Pons (tissue), 1 donor: ENCODE measurements at places on chromosomes 2 and 18.

DNA sequence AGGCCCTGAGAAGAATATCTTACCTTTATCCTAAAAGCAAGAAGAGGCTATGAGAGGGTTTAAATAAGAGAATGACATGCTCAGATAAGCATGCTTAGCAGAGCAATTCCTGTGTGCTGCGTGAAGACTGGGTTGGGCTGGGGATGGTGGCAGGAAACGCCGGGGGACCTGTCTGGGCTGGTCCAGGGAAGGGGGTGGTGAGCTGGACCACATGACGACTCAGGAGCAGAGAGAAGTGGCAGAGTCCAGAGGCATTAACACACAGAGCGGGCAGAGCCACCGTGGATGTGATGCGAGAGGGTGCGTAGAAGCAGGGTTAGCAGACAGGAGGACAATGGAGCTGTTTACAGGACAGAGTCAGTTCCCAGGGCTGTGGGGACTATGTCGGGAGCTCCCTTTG lies 84.5 kb downstream of the ZBTB7C start:
- DNase-seq, result no peak

DNA sequence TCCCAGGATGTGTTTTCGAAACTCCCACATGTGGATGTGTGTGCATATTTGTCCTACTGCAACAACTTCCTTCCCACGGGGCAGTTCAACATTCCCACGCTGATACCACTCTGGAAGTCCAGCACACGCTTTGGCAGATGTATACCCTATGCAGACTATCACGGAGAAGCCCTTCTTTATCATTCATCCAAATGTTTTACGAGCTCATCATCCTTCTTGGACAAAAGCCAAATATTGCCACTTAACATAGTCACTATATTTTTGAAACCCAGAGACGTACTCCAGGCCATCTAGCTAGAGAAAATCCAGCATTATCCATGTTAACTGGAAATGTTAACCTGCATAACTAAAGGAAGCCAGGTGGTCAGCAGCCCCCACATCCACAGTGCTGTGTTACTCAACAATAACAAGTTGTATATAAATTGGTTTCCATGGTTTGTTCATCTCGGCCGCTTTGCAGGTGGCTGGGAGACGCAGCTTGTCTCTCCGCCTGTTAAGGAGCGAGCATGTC lies 131.5 kb downstream of the ZNF532 start:
- DNase-seq, result no peak

- DNase-seq, result no peak
Observed at GRCh38 chr18:72742002-72742401, 125.8 kb downstream of the NETO1 start.

GRCh38 chr2:54768772-54769428 lies 45.4 kb downstream of the EML6 start:
- DNase-seq, result no peak

DNA sequence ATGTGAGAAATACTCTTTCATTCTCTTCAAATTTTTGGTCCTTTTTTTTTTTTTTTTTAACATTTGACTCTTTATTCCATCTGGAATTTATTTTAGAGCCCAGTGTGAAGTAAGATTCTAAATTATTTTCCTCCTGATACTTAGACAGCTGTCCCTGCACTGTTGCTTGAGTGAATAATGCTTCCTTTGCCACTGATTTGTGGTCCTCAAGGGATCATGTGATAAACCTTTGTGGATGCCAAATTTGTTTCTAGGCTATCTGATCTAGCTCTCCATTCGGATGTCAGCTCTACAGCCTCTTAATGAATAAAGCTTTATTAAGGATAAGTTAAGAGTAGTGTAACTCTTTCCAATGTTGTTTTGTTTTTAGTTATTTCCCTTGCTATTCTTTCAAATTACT lies 142.3 kb downstream of the SMAD7 start:
- peak; percentile 41 for DNase-seq

- DNase-seq, result peak; percentile 79
Observed at GRCh38 chr2:179410552-179411356, 146.1 kb upstream of the SESTD1 start.

DNA sequence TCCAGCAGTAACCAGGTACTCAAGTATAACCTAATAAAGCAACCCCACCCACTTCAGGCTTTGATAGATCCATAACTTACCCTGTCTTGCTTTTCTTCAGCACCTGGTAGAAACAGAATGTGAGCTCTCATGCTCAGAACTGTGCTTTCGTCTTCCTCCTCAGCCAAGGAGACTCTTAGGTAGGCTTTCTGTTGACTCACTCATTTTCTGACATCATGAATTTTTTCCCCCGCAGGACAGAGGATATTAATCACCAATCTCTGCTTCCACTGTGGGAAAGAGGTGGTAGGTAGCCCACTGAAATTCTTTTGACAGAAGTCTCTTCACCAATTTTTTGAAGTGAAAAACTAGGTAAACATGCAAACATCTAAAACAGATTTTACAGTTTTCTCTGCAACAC lies 241.2 kb upstream of the KCNJ3 start:
- no peak for DNase-seq

DNA sequence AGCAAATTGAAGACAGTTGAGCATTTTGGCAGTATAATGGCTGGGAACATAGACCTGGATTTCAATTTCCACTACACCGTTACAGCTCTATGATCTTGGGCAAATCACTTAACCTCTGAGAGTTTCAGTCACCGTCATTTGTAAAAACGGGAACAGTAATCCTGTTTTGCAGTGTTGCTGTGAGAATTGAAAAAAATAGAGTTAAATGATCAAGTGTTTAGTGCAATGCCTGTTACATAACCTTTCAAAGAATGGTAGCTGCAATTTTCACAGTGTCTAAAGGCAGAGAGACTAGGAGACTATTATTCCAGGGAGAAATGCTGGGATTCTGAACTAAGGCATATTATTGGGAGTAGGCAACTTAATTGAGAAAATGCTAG lies 2.0 kb downstream of the AGPS start:
- DNase-seq, result no peak

DNA sequence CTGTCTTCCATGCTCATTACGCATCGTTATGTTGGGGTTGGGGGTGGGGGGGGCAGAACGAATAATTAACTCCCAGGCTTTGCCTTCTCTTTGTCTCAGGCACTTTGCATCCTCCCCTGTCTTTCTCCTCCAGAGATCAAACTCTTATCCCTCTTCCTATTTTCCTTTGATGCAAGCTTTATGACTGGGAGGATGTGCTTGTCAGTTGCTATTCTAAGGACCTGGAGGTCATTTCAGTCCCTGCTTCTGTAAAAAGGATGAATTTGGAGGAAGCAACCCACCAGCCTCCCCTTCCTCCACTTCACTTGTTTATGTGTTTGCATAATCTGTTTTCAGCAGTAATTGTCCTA lies 87.5 kb downstream of the ZCCHC2 start:
- DNase-seq, result no peak

- DNase-seq, result no peak
Observed at GRCh38 chr2:56519806-56520205, 336.0 kb downstream of the CCDC85A start.

DNA sequence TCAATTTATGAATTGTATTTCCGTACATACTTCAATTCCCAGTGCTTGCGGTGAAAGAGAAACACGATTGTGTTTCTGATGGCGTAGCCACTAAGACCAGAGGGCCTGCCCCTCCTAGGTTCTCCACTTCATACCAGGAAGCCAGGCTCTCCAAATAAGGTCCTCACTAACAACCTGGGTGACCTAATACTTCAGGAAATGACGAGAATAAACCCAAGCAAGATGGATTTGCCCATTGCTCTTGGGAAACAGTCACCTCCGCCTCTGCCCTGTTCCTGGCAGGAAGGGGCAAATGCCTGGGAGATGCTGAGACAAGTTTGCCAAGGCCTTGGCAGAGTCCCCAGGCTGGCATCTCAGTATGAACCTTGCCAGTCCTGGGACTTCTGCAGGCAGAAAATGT lies 41.8 kb downstream of the TTC32 start:
- DNase-seq, result peak; percentile 24

DNA sequence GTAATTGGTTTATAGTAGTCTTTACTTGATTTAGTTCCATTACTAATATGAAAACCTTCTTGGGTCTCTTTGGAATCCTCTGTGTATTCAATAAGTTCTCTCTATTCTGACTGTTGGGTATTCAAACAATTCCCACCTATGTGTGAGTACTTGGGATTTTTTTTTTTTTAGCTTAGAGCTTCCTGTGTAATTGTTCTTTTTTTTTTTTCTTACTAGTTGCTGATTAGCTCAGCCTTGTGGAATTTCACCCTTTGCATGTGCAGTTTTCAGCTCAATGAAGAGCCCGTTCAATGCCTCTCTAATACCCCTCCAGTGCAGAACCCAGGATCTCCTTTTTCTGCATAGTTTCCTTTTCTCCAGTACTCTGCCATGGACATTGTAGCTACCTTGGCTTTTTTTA lies 339.1 kb upstream of the GALNT5 start:
- no peak for DNase-seq

- DNase-seq, result peak; percentile 95
Observed at GRCh38 chr2:43226558-43226954, at the start of gene ZFP36L2. Gene ZFP36L2 (minus strand): TSS chr2:43226606. CDS start chr2:43226315, 291 bp downstream.

GRCh38 chr2:29097569-29097968 lies 17.6 kb upstream of the CLIP4 start:
- DNase-seq, result no peak

- DNase-seq, result no peak
Observed at GRCh38 chr2:28909655-28910353, 15.3 kb downstream of the WDR43 start.

DNA sequence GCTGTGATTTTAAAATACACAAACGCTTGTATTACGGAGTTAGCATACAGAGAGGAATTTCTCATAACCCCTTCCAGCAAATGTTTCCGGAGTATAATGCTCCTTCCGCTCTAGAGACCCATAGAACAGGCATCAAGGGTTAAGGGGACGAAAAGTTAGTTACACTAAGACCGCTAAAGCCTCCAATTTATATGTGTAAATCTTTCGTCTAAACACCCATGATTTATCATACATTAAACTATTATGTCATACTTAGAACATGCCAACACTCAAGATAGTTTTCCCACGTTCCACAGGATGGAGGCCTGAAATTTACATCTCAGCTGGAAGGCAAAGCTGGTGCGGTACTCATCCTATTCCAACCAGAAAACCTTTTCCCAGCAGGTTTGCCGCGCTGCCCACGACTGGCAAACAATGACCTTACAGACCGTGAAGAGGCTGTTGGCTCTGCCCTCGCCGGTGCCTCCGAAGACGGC lies 650 bp downstream of the ORMDL1 start:
- peak; percentile 56 for DNase-seq

DNA sequence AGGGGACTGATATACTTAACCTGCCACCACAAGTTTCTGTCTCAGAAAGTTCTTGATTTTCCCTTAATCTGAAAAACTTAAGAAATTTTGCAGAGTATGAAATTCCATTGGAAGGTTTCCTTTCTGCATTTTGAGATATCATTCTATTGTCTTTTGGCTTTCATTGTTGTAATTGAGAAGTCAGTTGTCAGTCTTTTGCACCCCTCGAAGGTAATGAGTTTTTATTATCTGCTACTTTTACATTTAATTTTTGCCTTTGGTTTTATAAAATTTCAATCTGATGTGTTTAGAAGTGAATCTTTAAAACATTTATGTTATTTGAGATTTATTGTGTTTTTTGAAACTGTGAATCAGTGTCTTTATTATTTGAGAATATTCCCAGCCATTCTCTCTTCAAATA lies 4.8 kb upstream of the IL36A start:
- DNase-seq, result no peak

DNA sequence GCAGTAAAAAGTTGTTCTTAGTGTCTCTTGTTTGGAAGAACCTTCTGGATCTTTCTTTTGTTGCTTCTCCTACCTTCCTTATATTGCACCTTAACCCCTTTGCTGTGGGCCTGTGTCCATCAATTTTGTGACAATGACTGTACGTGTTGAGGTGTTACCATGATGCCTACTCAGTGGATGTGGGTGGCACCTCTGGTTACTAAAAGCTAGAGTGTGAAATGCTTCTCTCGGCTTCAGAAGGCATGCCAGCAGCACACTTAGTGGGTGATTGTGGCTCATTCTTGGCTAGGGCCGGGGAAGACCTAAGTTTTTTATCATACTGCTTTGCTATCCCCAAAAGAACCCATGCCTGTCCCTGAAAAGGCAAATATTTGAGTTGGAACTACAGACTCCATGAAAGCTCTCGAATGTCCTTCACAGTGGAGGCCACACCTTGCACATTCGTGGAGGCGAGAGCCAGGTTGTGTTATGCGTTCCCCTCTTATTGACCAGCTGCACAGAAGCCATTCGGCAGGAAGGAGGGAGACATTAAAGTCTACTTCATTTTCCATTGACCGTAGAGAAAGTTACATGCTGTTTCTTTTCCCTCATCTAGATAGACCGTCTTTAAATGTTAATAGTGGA lies 513.2 kb upstream of the RAB12 start:
- DNase-seq, result no peak

GRCh38 chr2:16114070-16114469 lies 173.7 kb downstream of the MYCN start:
- no peak for DNase-seq

- no peak for DNase-seq
Observed at GRCh38 chr2:169853041-169853668, 25.9 kb downstream of the UBR3 start.

GRCh38 chr2:167745667-167746066 lies 501.7 kb downstream of the STK39 start:
- no peak for DNase-seq

- DNase-seq, result no peak
Observed at GRCh38 chr2:187002242-187002641, 153.3 kb upstream of the ZSWIM2 start.

DNA sequence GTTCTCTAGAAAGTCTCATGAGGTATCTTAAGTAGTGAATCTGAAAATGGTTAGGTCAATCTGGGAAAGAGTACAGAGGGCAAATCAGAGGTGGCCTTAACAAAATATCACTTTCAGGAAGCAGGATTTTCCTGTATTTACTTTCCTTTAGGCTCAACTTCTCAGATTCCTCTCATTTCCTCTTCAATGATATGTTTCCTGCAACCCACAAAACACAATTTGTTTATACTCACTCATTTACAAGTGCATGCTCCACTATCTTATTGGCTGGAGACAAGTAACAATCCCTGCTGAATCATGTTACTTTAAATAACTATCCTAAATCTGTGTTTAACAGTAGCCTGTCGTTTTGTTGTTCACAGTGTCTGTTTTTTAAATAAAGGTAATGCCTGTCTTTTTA lies 228.1 kb downstream of the DSC3 start:
- DNase-seq, result no peak

- DNase-seq, result no peak
Observed at GRCh38 chr2:215825707-215826106, 187.6 kb downstream of the MREG start.

DNA sequence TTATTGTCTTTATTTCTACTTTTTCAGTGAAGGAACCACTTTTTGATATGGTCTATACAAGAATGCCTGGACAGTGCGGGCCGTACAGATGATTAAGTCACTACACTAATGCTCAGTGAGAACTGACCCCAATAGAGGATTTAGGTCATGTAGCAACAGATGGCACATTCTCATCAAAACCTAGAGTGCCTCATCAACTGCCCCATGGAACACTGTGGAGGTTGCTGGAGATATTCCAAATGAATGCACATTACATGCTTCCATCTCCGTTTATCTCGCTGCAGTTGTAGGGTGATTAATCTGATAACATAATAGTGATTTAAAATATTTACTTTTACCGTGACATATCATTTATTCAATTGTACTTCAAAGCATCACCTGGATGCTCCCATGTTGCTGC lies 41.8 kb upstream of the COPS8 start:
- DNase-seq, result no peak

- no peak for DNase-seq
Observed at GRCh38 chr18:29241199-29241598, 1064.3 kb upstream of the CDH2 start.

- DNase-seq, result no peak
Observed at GRCh38 chr2:14560716-14561115, 71.8 kb upstream of the LRATD1 start.
